ENCODE measurements at places on chromosomes 5 and 9. TPM values are rescaled to one million over a fixed set of nuclear protein-coding genes. Genes with fewer than 3 reads are reported as not detected.

DNA sequence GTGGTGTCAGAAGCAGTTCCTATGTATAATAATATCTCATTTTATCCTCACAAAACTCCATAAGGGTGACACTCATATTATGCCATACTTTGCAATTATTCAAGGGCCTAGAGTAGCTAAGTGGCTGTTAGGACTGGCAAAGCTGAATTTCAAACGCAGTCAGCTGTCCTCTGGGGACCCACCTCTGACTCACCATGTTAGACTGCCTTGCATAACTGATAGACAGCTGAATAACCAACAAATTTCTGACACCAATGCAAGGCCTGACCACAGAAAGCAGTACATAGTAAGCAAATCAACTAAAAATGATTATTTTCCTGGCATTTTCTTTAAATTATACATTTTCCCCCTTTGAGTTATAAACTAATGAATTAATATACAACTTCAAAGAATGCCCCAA is 251.6 kb upstream of the PTGER4 start:
- peaks cover 33% of the 10 kb centered on the region for H3K4me1 ChIP-seq
- DNase-seq: no peak
- H3K4me3 ChIP-seq: no peak overlapping the region

DNA sequence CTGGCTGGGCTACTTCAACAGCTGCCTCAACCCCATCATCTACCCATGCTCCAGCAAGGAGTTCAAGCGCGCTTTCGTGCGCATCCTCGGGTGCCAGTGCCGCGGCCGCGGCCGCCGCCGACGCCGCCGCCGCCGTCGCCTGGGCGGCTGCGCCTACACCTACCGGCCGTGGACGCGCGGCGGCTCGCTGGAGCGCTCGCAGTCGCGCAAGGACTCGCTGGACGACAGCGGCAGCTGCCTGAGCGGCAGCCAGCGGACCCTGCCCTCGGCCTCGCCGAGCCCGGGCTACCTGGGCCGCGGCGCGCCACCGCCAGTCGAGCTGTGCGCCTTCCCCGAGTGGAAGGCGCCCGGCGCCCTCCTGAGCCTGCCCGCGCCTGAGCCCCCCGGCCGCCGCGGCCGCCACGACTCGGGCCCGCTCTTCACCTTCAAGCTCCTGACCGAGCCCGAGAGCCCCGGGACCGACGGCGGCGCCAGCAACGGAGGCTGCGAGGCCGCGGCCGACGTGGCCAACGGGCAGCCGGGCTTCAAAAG is 36.9 kb upstream of the TTC1 start:
- H3K27me3 ChIP-seq: no peaks in the 10 kb centered on the region
- H3K27ac ChIP-seq: no peak overlapping the region
- H3K4me3 ChIP-seq: no peak overlapping the region
- H3K36me3 ChIP-seq: peaks cover 12% of the 10 kb centered on the region
- peaks cover 61% of the 10 kb centered on the region for H3K4me1 ChIP-seq
- no peak for DNase-seq

GRCh38 chr5:127909066-127909465 is 174.5 kb upstream of the SLC12A2 start:
- no peak overlapping the region for H3K27ac ChIP-seq
- DNase-seq: peak; percentile 31
- no peaks in the 10 kb centered on the region for H3K4me1 ChIP-seq
- H3K4me3 ChIP-seq: no peak overlapping the region
- no peaks in the 10 kb centered on the region for H3K36me3 ChIP-seq
- no peaks in the 10 kb centered on the region for H3K27me3 ChIP-seq

DNA sequence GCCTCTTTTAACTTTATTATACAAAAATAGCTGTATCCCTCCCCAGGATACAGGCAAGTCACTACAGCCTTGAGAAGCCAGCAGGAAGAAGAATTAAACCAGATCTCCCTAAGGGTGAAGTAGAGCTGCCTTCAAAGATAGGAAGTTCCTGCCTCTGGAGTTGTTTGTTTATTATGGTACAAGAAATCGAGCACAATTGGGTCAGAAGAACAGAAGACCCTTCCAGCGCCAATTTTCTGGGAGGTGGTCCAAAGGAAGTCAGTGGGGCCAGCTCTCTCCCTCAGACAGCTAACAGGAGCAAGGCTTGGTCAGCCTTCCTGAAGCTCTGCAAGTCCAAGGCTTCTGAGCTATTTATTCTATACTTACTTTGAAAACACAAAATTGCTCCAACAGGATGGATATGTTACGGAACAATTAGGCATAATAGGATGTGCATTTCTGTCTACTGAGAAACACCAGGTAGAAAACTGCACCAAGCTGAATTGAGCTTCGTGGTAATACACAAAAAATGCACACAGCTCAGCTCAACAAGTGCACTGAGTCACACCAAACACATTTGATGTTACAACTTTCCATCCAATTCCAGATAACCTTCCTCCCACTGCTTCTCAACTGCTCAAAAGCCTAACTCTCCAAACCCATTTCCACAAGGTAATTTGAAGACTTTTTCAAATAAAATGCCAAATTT is 16.0 kb downstream of the SERINC5 start:
- no peaks in the 10 kb centered on the region for H3K27me3 ChIP-seq
- no peak overlapping the region for H3K4me3 ChIP-seq
- H3K27ac ChIP-seq: peak overlapping the region; percentile 43
- peaks cover 26% of the 10 kb centered on the region for H3K36me3 ChIP-seq

GRCh38 chr5:172160506-172160905 is 27.5 kb downstream of the STK10 start:
- H3K4me1 ChIP-seq: peaks cover 24% of the 10 kb centered on the region
- DNase-seq: no peak
- H3K27me3 ChIP-seq: no peaks in the 10 kb centered on the region
- peaks cover 20% of the 10 kb centered on the region for H3K36me3 ChIP-seq
- no peak overlapping the region for H3K27ac ChIP-seq
- H3K4me3 ChIP-seq: no peak overlapping the region

- H3K27me3 ChIP-seq: no peaks in the 10 kb centered on the region
- H3K36me3 ChIP-seq: peaks cover 29% of the 10 kb centered on the region
- H3K4me1 ChIP-seq: peaks cover 32% of the 10 kb centered on the region
- no peak overlapping the region for H3K4me3 ChIP-seq
- DNase-seq: no peak
- no peak overlapping the region for H3K27ac ChIP-seq
Measured at GRCh38 chr5:65264420-65264819, 217.3 kb downstream of the ADAMTS6 start.

GRCh38 chr5:139825690-139826089 is 30.1 kb downstream of the PSD2 start:
- no peak for DNase-seq
- no peak overlapping the region for H3K4me3 ChIP-seq
- no peak overlapping the region for H3K27ac ChIP-seq
- H3K36me3 ChIP-seq: no peaks in the 10 kb centered on the region

GRCh38 chr9:19924080-19924479 is 135.2 kb upstream of the SLC24A2 start:
- no peaks in the 10 kb centered on the region for H3K36me3 ChIP-seq
- no peak overlapping the region for H3K27ac ChIP-seq
- H3K4me3 ChIP-seq: no peak overlapping the region
- peaks cover 10% of the 10 kb centered on the region for H3K27me3 ChIP-seq
- DNase-seq: no peak
- peaks cover 7% of the 10 kb centered on the region for H3K4me1 ChIP-seq

DNA sequence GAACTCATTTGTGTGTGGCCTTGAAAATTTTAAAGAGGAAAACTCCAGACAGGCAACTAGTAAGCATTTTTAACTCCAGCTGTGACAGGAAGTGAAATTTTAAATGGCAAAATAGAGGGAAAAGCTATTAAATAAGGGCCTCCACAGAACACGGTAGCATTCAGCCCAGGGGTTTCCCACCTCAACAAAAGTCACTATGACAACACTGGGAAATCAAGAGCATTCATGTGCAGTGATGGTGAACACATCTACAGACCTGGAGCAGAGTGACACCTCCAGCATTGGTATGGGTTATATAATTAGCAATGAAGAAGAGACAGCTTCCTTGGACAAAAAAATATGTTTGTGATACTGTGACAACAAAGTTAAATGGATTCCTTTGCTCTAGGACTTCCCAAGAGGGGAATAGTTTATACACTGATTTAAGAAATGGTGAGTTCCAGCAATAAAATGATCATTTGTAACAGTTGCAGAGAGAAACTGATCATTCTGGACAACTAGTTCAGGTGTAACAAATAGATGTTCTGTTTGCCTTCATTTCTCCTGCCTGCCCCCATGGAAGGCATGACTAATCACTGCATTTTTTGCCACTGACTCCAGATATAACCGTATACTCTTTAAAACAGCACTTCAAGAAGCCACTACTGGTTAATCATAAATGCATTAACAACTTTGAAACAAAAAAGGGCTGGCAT is 93.3 kb upstream of the SLC44A1 start:
- H3K27ac ChIP-seq: peak overlapping the region; percentile 34
- H3K4me1 ChIP-seq: peaks cover 34% of the 10 kb centered on the region
- no peaks in the 10 kb centered on the region for H3K27me3 ChIP-seq
- DNase-seq: peak; percentile 56
- H3K4me3 ChIP-seq: no peak overlapping the region

GRCh38 chr5:178277346-178277745 is 44.7 kb upstream of the PHYKPL start:
- no peak overlapping the region for H3K4me3 ChIP-seq
- peaks cover 24% of the 10 kb centered on the region for H3K27me3 ChIP-seq
- H3K4me1 ChIP-seq: peaks cover 7% of the 10 kb centered on the region
- no peak overlapping the region for H3K27ac ChIP-seq

GRCh38 chr5:38556088-38556598 is 303 bp downstream of the LIFR start:
- peak overlapping the region; percentile 90 for H3K4me3 ChIP-seq
- no peak for DNase-seq
- H3K36me3 ChIP-seq: no peaks in the 10 kb centered on the region
- peaks cover 27% of the 10 kb centered on the region for H3K4me1 ChIP-seq
- peaks cover 4% of the 10 kb centered on the region for H3K27me3 ChIP-seq

DNA sequence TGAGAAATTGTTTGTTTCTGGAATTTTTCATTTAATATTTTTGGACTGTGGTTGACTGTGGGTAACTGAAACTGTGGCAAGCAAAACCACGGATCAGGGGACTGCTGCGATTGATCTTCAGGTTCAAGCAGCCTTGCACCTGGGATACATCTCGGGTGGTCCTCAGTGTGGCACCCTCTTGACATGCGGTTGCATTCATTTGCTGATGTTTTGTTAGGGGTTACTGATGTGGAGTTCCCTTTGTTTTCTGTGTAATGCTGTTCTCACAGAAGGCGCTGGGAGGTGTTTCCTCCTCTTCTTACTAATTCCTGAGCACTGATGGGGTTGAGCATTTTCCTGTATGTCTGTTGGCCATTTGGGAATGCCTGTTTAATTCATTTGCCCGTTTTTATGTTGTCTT is 60.4 kb downstream of the EHMT1 start:
- H3K27ac ChIP-seq: no peak overlapping the region
- H3K27me3 ChIP-seq: no peaks in the 10 kb centered on the region
- no peak overlapping the region for H3K4me3 ChIP-seq

- DNase-seq: peak; percentile 69
- H3K36me3 ChIP-seq: peaks cover 17% of the 10 kb centered on the region
- no peaks in the 10 kb centered on the region for H3K27me3 ChIP-seq
- peak overlapping the region; percentile 78 for H3K27ac ChIP-seq
Measured at GRCh38 chr5:33299621-33300208, 141.1 kb upstream of the TARS1 start.

- no peak for DNase-seq
- no peak overlapping the region for H3K27ac ChIP-seq
- peaks cover 18% of the 10 kb centered on the region for H3K4me1 ChIP-seq
- H3K4me3 ChIP-seq: no peak overlapping the region
- H3K27me3 ChIP-seq: no peaks in the 10 kb centered on the region
- H3K36me3 ChIP-seq: no peaks in the 10 kb centered on the region
Measured at GRCh38 chr5:91302305-91302704, 80.8 kb downstream of the ARRDC3 start.

- H3K27ac ChIP-seq: peak overlapping the region; percentile 89
- DNase-seq: no peak
- peaks cover 55% of the 10 kb centered on the region for H3K36me3 ChIP-seq
- H3K27me3 ChIP-seq: peaks cover 3% of the 10 kb centered on the region
Measured at GRCh38 chr5:366541-367357, 45.2 kb downstream of the AHRR start.

Gene GABRA6
- not detected for total RNA-seq

Gene CD274
- 10.3 TPM for total RNA-seq

Gene DBH
- not detected for total RNA-seq

Gene GPR150
- total RNA-seq: 0.35 TPM

Gene C9orf57
- total RNA-seq: not detected

Gene TMC1
- 0.68 TPM for total RNA-seq

Gene TAF1L
- not detected for total RNA-seq

Gene CCDC192
- not detected for total RNA-seq

Gene BTNL8
- total RNA-seq: not detected

Gene NELFB
- 64.2 TPM for total RNA-seq

Measured in HFFc6 (cell line).